ENCODE measurements at places on chromosomes 1 and 21.

DNA sequence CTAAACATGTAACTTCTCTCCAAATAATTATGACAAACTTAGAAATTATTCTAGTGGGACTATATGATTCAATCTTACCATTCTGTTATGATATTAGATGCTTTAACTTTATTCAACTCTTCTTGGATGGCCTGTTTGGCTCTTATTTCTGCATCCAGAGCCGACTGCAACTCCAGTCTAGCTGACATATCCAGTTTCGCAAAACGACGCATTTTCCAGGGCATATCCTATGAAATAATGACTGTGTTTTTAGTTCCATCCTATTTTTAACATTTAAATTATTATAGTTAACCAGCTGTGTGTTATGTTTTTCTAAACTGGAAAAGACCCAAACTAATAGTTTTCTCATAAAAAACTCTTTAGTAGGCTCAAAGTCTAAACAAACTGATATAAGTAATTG, 133.7 kb downstream of the COQ8A start:
- no peak for DNase-seq

GRCh38 chr21:27703791-27704190, 736.9 kb upstream of the ADAMTS5 start:
- DNase-seq = no peak

DNA sequence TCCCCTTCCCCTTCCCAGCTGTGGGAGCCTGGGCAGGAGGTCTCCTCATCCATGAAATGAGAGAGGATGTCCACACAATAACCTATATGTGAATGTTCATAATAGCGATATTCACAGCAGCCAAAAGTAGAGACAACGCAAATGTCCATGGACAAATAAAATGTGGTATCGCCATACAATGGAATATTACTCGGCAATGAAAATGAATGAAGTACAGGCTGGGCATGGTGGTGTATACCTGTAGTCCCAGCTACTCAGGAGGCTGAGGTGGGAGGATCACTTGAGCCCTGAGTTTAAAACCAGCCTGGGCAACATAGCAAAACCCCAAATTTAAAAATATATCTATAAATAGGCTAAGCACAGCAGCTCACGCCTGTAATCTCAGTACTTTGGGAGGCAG, 12.9 kb downstream of the ADPRS start:
- no peak for DNase-seq

GRCh38 chr1:199009447-199009846, 370.6 kb downstream of the PTPRC start:
- no peak for DNase-seq

DNA sequence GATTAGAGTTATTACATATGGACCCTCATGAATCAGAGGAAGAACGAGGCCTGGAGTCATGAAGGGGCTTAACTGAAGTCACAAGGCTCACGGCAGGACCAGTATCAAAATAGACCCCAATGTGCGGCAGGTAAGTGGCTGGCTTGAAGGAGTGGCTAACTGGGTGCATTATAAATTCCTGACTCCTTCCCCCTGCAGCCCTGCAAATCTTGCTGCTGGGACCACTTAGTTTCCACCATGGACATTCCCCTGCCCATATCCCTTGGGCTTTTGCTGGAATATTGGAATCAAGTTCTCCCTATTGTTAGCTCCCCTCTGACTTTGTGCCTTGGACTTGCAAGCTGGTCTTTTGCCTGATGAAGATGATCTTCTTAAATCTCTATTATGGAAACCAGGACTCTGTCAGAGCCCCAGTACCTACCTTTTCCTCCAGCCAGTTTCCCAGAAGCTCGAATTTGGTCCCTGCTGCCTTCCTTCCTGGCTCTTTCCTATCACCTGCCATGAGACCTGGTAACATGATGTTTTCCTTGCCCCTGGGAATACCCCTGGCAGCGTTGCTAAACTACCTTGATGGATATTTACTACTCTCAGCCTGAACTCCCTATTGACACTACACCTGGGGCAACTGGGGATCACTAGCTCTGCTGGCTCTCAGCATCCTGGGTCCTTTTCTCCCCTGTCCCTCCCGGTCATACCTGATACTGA, 156.0 kb upstream of the JUN start:
- no peak for DNase-seq

DNA sequence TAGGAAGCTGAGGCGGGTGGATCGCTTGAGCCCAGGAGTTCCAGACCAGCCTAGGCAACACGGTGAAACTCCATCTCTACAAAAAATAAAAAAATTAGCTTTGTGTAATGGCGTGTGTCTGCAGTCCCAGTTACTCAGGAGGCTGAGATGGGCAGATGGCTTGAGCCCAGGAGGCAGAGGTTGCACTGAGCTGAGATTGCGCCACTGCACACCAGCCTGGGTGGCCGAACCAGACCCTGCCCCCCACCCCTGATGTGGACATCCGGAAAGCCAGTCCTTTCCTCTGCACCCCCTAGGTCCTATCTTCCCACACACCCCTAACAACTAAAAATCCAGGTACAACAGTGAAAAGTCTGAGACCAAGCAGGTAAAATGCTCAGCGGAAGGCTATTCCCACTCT, 71.9 kb downstream of the PLD5 start:
- no peak for DNase-seq

DNA sequence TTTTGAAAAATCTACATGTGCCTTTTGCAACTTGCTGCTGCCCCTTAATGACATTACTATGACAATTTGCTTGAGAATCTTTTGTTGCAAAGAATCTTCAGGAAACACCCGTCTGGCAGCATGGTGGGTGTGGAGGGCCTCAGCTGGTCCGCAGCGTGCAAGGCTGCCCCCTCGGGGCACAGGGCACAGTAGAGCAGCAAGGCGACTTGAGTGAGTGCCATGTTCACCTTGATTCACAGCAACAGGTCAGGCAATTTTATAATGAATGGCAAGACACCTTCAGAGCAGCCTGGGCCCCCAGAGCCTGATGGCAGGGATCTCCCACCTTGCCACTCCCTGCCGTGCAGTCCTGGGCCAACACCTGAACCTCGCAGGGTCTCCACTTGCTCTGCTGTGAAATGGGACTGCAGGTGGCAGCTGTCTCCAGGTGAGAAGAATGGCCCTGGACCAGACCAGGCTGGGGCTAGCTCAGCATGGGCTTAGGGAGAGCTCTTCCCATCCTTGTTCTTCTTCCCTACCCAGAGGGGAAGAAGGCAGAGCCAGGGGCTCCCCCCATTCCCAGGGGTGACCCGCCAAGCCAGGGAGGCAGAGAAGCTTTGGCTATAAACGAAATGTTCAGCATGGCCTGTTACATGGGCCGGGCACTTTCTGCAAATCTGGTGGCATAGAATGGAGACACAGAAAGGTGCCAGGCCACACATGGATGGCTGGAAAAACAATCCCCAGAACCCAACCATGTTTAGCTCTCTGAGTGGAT, 34.5 kb upstream of the ACTRT2 start:
- no peak for DNase-seq

GRCh38 chr1:18064534-18064933, 43.1 kb upstream of the IGSF21 start:
- DNase-seq = no peak

DNA sequence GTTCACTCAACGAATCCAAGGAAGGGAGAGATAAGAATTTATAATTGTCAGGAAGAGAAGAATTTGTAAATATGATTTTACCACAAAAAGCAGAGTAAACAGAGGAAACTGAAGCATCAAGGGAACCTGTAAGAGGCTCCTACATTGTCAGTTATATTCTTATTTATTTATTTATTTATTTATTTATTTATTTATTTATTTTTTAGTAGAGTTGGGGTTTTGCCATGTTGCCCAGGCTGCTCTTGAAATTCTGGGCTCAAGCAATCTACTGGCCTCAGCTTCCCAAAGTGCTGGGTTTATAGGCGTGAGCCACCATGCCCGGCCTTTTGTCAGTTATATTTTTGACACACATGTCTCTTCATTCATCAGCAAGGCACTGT, 47.1 kb downstream of the FCRL3 start:
- no peak for DNase-seq

GRCh38 chr21:20306836-20307235, 691.4 kb upstream of the NCAM2 start:
- DNase-seq = no peak

DNA sequence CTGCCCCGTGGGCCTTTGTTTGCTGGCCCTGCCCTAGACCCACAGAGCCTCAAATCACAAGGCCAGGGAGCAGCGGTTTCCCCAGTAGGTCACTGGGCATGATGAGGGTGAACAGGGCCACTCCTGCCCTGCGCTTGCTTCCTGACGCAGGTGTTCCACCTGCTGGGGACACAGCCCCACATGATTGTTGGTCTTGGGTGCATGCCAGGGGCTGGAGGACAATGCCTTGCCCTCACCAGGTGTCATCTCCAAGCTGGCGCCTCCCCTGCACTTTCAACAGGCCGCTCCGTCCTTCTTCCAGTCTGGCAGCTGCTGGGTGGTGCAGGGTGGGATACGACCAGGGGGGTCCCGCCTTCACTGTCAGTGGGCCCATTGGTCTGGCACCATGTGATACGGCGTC, 24.3 kb downstream of the IL10RB start:
- DNase-seq = peak; percentile 68

- no peak for DNase-seq
Measured at GRCh38 chr1:6205849-6206519, at the start of gene RNF207. Gene RNF207 (plus strand): TSS chr1:6206119. CDS start chr1:6206536, 417 bp downstream.

DNA sequence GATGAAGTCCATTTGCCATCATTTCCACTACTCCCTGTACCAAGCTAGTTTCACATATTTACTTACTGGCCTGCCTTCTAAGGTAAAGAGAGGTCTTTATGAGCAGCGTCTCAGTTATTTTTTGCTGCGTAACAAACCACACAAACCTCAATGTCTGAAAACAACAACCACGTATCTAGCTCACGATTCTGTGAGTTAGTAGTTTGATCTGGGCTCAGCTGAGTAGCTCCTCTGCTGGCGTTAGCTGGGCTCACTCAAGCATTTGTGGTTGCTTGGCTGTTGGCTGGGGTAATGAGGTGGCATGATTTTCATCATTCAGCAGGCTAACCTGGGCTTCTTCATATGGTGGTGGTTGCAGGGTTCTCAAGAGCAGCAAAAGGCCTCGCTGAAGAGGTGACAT, 225.4 kb downstream of the FOXD2 start:
- DNase-seq = no peak

DNA sequence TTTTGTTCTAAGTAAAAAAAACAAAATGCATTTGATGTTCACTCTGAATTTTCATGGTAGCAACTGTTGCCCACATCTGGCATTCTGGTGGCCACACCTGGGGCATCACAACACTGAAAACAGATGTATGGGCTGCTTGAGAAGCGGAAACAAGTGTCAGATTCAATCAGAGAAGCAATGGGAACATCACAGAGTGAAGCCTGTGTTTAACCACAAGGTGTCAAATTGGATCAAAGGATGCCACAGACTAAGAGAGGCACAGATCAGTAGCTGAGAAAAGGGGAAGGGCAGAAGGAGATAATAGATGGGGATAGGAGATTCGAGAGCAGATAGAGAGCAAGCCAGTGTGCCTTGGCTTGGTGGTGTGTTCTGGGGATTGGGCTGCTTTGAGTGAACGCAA, 49.8 kb upstream of the MTF2 start:
- no peak for DNase-seq

GRCh38 chr21:27674041-27674615, 707.2 kb upstream of the ADAMTS5 start:
- no peak for DNase-seq

DNA sequence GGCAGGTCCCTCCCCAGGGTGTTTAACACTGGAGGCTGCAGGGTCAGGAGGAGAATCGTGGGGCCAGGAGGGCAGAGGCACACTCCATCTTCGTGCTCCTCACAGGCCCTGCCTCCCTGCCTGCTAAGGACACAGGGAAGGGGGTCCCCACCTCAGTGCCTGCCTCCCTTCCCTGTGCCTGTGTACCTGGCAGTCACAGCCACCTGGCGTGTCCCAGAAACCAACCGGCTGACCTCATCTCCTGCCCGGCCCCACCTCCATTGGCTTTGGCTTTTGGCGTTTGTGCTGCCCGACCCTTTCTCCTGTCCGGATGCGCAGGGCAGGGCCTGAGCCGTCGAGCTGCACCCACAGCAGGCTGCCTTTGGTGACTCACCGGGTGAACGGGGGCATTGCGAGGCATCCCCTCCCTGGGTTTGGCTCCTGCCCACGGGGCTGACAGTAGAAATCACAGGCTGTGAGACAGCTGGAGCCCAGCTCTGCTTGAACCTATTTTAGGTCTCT, 623 bp upstream of the BGLAP start:
- DNase-seq = no peak

- no peak for DNase-seq
Measured at GRCh38 chr1:108574008-108574407, 14.1 kb downstream of the EEIG2 start.

- peak; percentile 59 for DNase-seq
Measured at GRCh38 chr1:180927841-180928240, 15.1 kb downstream of the KIAA1614 start.

DNA sequence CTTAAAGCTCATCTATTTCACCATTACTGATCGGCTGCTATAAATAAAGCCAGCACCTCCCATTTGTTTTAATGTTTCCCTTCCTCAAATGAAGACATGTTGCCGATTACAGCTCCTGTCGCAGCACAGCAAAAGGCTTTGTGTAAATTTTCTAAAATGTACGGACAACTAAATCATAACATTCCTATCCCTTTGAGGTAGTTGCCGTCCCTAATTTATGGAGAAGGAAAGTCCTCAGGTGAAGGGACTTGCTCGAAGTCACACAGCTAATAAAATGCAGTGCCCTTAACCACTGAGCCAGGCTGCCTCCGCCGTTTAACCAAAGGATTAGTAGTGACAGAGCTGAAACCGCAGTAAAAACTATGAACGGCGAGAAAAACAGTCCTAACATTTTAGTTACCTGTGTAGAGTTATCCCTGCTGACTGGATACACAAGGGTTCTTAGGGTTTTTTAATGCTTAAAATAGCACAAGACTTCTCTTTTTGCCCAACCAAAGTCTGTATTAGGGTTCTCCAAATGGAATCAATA, 871 bp downstream of the PINK1 start:
- DNase-seq = no peak

GRCh38 chr1:167744901-167745300, 23.1 kb downstream of the MPZL1 start:
- DNase-seq = no peak

DNA sequence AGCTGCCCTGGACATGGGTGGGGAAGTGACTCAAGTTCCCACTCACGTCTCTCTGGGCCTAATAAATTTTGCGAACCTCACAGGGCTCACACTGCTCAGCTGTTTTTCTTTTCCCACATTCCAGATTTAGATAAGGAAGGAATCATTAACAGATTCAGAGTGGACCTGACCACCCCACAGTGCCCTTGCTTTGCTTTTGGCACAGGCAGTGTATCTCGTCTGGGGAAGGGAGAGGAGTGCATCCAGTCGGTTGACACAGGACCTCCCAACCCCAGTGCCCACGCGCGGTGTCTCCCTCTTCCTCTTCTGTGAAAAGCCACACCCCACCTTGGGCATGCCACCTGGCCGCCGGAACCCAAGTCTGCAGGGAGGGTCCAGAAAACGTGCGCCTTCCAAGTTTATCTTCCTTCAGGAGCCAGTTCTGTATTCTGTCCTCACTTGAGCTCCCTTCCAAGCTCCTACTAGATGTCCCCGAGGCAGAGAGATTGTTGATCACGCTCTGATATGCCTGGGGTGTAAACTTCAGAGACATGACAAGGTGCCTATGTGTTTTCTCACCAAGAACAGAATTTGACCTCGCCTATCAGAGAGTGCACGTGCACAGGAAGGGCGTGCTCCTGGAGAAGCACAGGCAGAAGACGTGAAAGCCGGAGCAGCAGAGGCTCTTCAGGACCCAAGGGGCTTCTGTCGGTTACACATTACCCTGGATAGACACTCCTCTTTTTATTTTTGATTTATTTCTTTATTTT, 9.5 kb upstream of the SLC2A5 start:
- DNase-seq = no peak

GRCh38 chr1:62250126-62250726, 55.6 kb downstream of the L1TD1 start:
- no peak for DNase-seq
